ENCODE measurements at places on chromosomes 3 and 15. TPM values are rescaled to one million over a fixed set of nuclear protein-coding genes. Genes with fewer than 3 reads are reported as not detected.

- DNase-seq, result no peak
Measured at GRCh38 chr15:65275728-65276126, 11.0 kb downstream of the PARP16 start.

DNA sequence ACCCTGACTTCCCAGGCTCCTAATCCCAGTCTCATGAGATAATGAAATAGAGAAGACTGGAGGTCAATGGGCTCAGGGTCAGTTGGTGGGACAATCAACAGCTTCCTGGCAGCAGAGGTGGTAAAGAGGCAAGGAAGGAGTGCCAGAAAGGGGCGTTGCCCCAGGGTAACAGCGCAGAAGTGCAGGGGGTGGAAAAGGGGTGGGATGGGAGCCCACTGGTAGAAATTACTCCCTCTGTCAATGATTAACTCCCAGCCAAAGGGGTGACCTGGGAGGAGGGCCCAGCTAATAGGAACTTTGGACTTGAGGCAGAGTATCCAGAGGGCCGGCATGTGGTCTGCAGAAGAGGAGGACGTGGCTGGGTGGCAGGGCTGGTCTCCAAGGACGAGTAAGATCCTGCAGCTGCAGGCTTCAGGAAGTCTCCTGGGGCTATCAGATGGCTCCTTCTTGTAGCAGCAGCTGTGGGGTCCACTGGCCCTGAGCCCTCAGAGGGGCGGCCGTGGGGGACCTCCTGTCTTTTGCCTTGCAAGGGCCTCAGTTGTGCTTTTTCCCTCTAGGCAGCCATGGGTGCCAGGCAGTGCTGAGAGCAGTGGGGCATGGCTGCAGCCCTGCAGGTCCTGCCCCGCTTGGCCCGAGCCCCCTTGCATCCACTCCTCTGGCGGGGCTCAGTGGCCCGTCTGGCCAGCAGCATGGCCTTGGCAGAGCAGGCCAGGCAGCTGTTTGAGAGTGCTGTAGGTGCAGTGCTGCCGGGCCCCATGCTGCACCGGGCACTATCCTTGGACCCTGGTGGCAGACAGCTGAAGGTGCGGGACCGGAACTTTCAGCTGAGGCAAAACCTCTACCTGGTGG is 2.3 kb downstream of the GLYCTK start:
- no peak for DNase-seq

GRCh38 chr3:188868803-188869202 is 303.0 kb upstream of the TPRG1 start:
- DNase-seq, result no peak

GRCh38 chr3:141085343-141086070 is 34.4 kb downstream of the SPSB4 start:
- no peak for DNase-seq

- DNase-seq, result peak; percentile 8
Measured at GRCh38 chr15:45657764-45658545, 23.1 kb downstream of the SQOR start.

Gene SLC22A14
- not detected for total RNA-seq

Gene C3orf20
- total RNA-seq, result not detected

Measured in G401 (cell line).